ENCODE measurements at places on chromosomes 6 and 20.

- no peak for DNase-seq
Measured at GRCh38 chr6:5058254-5058653, 26.9 kb upstream of the PPP1R3G start.

DNA sequence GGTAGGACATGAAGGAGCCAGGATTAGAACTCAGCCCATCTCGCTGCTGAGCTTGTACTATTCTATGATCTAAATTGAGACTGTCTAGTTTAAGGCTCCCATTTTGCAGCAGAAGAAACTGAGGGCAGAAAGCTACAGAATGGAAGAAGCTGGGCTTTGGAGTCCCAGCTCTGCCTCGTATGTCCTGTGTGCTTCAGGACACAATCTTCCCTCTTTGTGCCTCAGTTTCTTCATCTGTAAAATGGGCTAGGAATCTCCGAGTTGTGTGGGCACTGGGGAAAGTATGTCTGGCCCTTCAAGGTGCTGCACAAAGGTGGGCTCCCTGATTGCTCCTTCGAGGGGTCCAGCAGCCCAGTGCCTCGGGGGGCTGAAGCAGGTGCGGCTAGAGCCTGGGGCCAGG is 20.7 kb downstream of the NOL4L start:
- DNase-seq, result no peak

DNA sequence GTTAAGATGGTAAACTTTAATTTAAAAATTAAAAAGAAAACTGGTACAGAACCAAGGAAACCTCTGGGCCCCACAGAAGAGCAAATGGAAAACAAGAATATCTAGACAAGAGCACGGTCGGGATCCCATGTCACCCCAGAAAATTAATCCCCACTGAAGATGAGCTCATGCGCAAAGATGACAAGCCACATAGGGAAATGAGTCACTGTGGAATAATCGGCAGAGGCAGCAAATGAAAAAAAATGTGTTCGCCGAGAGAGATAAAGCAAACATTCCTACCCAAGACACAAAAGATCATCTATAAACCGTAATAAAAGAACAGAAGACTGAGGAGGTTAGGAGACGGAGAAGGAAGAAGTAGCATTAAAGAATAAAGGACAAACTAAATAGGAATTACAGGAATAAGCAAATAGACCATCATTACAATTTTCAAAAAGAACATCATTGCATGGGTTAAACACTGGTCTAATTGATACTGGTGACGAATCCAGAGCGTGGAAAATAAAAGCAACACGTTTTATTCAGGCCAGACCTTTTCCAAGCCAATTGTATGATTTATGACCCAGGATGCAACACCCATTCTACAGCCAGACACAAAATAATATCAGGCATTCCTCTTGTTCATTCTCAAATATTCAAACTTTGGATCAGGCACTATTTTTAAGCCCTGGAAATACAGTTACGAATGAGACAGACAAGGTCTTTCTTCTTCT is 138.0 kb upstream of the ARID1B start:
- DNase-seq, result no peak

- no peak for DNase-seq
Measured at GRCh38 chr6:79117752-79118151, 39.7 kb upstream of the PHIP start.

GRCh38 chr20:57062696-57063270 is 203.7 kb downstream of the BMP7 start:
- DNase-seq, result no peak

- DNase-seq, result no peak
Measured at GRCh38 chr6:37239526-37239925, 18.0 kb upstream of the TBC1D22B start.

GRCh38 chr6:132065556-132065955 is 114.4 kb upstream of the CCN2 start:
- DNase-seq, result no peak

DNA sequence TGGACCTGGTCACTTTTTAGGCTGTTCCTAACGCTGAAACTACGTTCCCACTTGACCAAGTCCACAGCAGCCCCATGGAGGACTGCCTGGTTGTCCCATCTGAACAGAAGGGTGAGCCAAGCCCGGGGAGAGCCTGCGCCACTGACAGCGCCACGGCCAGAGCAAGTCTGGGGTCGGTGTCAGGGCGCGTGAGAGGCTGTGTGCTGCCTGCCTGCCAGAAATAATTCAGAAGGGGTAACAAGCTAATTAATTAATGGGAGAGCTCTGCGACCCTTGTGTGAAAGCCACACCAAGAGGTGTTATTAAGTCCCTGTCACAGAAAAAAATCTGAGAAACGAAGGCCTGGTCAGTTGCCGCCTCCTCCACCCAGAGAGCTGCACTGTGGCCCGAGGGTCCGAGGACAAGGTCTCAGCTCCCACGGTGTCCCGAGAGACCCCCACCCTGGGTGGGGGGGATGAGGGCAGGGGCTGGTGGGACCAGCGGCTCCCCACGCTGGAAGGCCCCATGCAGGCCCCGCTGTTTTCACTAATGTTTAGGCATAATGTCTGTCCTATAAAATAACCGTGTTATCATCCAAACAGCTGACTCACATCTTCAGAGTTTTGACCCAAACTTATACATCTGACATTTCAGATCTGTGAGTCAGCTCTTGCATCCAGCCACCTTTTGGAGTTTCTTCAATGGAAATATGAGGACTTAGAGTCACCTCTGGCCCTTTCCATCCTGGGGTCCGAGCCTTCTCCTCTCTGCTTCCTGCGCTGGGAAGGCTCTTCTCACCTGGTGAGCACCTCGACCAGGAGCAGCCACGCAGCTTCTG is 58.5 kb downstream of the DLL1 start:
- no peak for DNase-seq

DNA sequence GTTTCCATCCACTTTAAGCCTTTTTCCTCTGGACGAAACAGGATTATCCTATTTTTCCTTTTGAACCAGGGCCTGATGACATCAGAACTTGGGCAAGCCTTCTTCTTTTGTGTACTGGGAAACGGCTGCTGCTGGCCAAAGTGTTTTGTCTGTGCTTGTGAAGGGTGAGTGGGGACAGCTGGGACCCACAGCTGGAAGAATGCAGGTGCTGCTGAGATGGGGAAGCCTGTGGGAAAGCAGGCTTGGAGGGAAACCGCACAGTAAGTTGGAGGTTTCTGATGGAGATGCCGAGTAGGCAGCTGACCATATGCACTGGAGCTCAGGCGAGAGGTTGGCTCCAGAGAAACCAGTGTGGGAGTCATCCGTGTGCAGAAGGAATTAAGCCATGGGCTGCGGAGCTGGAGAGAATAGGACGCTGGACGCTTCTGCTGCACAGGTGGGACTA is 8.5 kb upstream of the PSMG4 start:
- no peak for DNase-seq

GRCh38 chr20:40979247-40979646 is 49.4 kb upstream of the TOP1 start:
- no peak for DNase-seq

- no peak for DNase-seq
Measured at GRCh38 chr20:19821606-19822005, 63.5 kb downstream of the RIN2 start.

DNA sequence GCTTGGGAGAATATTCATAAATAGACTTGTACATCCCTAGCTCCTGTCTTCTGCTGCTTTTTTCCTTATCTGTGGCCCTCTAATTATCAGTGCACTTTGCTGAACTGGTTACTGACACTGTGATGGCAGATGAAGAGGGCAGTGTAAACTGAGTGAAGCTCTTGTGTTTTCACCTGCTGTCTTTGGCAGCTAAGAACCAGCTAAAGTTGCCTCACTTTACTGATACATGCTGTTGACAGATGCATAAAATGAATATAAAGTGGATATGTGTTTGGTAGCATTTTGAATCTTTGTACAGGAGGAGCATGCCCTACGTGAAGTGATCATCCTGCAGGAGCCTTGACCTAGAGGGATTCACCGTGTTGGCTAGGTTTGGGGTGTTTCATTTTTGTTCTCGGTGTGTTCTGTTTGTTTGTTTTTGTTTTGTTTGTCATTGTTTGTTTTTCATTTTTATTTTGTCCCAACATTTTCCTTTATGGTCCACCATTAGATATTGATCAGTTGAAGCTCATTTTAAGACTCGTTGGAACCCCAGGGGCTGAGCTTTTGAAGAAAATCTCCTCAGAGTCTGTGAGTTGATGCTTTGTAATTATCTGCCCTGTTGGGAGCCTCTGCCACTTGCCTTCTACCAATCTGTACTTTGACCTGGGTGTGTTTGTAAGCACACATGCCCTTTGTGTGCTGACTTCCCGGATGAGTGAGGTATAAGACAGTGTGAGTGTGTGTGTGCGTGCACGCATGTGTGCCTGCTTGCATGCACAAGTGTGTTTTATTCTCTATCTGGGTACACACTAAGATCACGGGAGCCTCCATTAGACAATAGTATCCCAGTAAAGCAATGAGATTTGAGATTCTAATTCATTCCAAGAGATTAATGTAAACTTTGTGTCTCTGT is 34.6 kb upstream of the MAPK13 start:
- no peak for DNase-seq

DNA sequence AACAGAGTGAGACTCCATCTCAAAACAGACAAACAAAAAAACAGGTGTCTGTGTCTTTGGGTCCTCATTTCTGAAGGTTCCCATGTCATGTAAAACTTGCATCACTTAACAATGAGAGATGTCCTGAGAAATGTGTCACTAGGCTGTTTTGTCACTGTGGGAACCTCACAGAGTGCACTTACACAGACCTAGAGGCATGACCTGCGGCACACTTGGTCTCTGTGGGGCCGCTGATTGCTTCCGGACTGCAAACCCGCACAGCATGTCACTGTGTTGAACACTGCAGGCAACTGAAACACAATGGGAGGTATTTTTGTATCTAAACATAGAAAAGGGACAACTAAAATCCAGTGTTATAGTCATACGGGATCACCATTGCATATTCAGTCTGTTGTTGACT is 42.3 kb upstream of the TMEM181 start:
- no peak for DNase-seq

- no peak for DNase-seq
Measured at GRCh38 chr6:37884548-37884947, 65.0 kb downstream of the ZFAND3 start.

- no peak for DNase-seq
Measured at GRCh38 chr6:36752187-36752885, 54.7 kb downstream of the RAB44 start.

DNA sequence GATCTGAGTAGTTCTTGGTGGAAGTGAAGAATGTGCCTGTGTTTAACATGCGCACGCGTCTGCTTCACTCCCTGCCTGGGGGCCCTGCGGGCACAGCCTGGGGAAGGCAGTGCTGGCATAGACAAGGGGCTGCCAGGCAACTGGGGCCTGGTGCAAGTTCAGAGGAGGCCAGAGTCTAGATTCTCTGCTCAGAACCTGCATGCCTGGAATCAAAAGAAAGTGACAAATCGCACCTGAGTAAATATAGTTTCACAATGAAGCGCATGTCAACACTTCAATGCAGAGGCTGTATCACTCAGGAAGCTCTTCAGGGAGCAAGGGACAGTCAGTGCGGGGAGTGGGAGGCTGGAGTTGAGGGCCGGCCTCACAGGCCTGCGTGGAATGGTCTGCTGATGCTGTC is 24.2 kb upstream of the PPP1R14C start:
- DNase-seq, result no peak

DNA sequence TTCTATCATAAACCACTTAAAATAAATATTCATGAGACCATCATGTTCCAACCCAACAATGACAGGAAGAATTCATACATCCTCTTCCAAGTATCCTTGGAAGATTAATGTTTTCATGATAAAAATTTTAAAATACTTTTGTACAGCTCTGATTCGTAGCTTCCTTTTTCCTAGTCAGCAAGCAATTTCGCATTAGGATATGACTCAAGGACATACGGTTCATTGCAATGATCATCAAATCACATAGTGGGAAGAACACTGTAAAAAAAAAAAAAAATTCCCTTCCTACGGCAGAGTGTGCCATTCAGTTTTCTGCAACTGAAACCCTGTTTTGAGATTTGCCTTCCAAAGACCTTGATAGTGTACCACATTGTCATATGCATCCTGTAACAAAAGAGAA is 35.3 kb upstream of the GFOD1 start:
- no peak for DNase-seq

GRCh38 chr20:3239026-3239866 is at the start of gene SLC4A11:
TSS of gene SLC4A11 (minus strand) at chr20:3239190. CDS start at chr20:3239137, 53 bp downstream.
- DNase-seq, result no peak

DNA sequence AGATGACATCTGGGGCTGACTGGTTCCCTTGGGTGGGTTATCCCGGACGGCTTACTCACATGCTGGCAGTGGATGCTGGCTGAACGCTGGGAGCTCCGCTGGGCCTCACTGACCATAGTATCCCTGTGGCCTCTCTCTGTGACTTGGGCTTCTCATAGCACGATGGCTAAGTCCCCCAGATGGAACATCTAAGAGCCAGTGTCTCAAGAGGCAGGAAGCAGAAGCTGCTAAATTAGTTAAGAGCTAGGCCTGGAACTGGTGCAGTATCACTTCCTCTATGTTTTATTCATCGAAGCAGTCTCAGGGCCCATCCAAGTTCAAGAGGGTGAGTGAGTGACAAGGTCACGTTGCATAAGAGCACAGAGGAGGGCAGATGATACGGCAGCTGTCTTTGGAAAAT is 116.5 kb upstream of the LAMP5 start:
- DNase-seq, result no peak

DNA sequence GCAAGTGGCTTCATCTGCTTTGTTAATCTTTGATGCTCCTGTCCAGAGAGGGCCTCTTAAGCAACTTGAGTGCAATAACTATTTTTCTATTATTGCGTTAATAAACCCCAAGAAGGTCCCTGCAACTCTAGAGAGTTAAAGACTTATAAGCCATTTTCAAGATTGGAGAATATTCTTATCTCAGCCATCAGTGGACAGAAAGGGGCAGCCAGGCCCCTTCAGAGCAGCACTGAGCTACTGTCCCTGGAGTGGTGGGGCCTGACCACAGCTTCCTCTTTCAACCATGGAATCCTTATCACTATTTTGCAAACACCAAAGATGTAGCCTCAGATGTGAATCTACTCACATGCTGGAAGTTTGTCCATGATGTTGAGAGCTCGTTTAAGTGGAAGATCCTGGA is 2.8 kb upstream of the MAS1L start:
- DNase-seq, result no peak

GRCh38 chr6:134651519-134651918 is 298.4 kb downstream of the ALDH8A1 start:
- no peak for DNase-seq

DNA sequence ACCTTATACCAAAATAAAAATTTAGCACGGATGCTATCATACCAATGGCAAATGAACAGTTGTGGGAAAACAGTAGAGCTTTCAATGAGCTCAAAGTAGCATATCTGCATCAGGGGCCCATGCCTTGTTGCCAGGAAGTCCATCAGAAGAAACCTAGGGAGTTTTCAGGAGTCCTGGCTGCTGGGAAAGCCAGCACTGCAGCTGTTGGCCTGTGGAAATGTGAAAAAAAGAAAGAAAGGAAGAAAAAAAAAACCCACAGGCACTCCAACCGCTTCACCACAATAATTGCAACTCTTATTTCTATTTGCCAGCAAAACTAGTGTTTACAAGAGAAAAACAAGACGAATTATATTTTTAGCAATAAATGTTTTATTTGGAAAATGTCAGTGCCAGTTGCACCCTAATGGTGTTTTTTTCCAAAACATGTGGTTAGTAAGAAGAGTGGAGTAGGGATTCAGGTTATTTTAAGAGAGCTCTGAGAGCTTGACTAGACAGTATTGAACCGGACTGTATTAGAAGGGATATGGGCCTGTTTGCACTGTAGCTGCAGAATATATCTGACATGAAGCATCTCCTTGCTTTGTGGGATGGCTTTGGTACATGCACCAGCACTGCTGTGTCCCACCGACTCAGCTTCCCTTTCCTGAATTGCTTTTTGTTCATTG is 137.3 kb downstream of the CCDC170 start:
- DNase-seq, result no peak

Data from HS-27A (cell line).